ENCODE measurements at places on chromosomes 5 and 9.
A peak's percentile ranks its signal among the peaks of the same experiment; 100 is the strongest.

GRCh38 chr9:109115931-109116526 lies 3.7 kb downstream of the TMEM245 start:
- no peak for DNase-seq

GRCh38 chr5:139900546-139901250 lies 105.1 kb downstream of the PSD2 start:
- DNase-seq, result no peak

DNA sequence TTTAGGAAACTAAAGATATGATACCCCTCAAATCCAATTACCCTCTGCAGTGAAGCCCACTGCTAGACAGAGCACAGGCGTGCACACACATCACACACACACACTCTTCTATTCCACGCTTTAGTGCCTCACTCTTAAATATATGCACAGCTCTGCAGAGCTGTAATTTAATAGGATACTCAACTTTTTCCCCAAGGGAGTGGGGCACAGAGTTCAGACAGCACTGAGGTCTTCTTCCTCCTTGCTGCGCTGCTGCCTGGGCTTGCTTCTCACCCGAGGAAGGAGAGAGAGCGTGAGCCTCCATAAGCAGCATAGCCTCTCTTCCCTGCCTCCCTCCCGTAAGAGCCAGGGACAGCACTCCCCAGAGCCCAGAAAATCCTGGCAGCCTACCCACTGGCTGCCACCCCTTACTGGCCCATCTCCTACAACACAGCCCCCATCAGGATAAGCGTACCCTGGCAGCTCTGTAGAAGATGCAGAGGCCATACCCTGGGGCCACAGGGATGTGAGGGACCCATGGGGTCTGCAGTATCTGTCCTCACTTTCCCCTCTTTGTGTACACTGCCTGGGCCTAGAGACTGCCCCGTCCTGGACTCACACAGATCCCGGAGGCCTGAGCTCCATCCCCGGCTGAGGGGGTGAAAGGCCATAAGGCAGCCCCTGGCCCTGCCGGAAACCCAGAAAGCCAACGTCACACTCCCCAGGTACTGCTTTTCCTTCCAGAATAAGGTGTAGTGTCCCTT lies 102.1 kb downstream of the C5orf15 start:
- DNase-seq, result no peak

- DNase-seq, result no peak
These were observed 51.5 kb upstream of the MAP3K1 start for GRCh38 chr5:56763711-56764466.

DNA sequence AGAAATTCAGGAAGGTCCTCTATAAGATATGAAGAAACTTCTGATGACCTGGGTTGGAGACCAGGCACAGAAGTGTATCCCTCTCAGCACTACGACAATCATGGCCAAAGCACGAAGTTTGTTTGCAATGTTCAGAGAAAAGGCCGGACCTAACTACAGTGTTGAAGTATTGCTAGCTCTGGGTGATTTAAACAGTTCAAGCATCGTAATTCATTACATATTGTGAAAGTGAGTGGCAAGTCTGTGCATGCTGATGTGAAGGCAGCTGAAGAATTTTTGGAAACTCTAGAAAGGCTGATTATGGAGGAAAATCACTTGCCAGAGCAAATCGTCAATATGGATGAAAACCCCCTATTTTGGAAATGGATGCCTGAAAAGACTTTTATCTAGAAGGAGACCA lies 67.2 kb upstream of the PANK3 start:
- DNase-seq, result no peak

DNA sequence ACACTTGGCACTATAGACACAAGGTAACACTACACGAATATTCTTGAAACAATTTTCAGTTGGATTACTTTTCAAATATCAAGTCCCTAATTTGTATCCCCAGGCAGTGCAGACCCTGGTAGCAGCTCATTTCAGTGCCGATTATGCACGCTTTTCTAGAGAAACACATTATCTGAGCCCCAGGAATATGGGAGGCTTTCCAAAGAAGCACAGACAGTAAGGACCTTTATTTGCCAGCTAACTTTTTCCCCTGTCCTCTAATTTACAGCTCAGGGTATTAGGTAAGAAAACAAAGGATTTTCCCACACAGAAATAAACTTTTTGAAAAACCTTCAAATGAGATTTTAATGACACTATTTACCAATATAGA lies 852.3 kb upstream of the DMAC1 start:
- no peak for DNase-seq

DNA sequence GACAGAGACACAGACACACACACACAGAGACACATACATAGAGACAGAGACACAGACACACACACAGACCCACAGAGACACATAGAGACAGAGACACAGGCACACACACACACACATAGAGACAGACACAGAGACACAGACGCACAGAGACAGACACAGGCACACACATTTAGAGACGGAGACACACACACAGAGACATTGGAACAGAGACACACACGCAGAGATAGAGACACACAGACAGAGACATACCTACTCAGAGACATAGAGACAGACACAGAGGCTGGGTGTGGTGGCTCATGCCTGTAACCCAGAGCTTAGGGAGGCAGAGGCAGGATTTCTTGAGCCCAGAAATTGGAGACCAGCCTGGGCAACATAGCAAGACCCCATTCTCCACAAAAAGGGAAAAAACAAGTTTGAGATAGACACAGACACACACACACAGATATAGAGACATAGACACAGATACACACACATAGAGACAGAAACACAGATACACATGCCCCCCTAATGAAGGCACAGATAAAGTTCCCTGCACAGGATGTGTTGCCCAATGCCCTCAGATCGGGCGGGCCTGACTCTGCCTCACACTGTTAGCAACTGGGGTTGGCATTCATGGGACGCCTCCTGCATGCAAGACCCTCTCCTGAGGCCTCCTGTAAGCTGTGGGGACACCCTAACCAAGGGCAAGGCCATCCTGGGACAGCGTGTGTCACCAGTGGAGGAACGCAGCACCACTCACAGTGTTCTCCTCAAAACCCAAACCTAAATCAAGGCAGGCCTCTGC lies 3.3 kb upstream of the RALGDS start:
- no peak for DNase-seq

GRCh38 chr9:21835121-21835520 lies 32.7 kb downstream of the MTAP start:
- DNase-seq, result no peak

DNA sequence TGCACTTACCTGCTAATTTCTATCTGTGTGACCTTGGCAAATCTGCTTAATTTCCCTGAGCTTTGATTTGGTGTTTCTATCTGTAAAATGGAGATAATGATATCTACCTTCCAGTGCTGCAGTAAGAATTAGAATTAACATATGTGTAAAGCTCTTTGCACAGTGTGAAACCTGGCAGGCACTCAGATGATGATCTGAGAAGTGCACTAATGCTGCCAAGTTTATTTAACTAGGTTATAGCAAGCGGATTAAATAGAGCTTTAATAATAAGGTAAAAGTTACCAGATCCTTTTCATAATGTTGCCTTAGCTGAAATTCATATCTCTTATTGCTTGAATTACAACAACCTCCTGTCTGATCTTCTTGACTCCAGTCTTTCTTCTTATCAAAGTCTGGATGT lies 315.3 kb upstream of the CD180 start:
- DNase-seq, result no peak

GRCh38 chr5:56172241-56172640 lies 60.9 kb downstream of the ANKRD55 start:
- no peak for DNase-seq

DNA sequence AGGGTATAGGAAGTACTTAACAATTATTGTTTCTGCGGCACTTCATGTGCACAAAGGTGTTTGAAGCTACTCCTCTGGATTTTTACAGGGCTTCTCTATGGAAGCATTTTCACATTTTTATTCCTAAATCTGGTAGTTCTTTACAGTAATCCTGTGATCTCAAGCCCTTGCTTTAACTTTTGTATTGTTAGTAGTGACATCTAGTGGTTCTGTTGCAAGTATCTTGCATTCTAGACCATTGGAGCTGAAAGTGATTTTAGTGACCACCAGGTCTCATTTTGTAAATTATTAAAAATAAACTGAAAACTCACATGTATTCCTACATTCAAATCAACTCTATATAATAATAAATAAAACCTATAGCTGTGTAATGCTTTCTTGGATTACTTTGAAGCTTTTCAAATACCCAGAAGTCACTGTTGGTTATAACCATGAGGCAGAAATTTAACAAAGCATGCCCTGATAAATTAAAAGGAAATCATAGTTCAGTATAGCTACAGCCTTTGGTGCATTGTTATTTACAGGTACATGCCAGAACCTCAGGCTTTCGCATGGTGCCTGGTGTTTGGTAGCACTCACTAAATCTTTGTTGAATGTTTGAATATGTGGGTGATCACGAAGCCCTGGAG lies 18.9 kb downstream of the RPS23 start:
- no peak for DNase-seq

GRCh38 chr5:50646591-50646990 lies 19.8 kb upstream of the PARP8 start:
- no peak for DNase-seq

- no peak for DNase-seq
These were observed 243.6 kb downstream of the FANCC start for GRCh38 chr9:95073918-95074317.

DNA sequence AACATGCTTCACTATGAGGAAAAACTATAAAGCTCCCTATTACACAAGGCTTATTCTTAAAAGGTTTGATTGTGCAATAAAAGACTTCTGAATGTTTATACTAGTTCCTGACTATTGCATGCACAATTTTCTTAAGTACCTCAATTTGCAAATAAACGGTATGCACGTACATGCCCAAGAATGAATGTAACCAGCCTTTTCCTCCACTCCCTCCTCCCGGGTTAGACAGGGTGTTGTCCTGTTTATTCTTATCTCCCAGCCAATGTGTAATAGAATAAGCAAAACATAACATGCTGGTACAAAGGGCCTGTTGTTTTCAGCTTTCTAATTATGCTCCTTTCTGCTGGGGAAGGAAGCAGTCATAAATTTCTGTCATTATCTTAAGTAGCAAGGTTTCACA lies 79.1 kb downstream of the AOPEP start:
- peak; percentile 30 for DNase-seq

- no peak for DNase-seq
These were observed 108.2 kb upstream of the GPR151 start for GRCh38 chr5:146624179-146624578.

DNA sequence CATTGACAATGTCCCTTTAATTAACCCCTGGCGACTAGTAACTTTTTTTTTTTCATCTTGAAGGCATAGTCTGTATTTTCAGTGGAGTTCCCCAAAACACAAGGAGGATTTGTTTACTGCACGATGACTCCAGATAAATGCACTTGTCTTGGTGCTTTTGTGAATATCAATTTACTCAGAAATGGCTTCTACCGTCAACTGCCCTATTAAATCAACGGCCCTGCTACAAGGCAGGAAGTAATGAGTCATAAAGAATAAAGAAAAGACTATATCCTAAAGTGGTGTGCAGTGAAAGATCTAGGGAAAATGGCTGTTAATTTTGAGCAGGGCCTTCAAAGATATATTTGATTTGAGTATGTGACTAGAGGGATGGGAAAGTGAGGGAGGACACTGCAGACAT lies 388.3 kb upstream of the CHD1 start:
- DNase-seq, result no peak

DNA sequence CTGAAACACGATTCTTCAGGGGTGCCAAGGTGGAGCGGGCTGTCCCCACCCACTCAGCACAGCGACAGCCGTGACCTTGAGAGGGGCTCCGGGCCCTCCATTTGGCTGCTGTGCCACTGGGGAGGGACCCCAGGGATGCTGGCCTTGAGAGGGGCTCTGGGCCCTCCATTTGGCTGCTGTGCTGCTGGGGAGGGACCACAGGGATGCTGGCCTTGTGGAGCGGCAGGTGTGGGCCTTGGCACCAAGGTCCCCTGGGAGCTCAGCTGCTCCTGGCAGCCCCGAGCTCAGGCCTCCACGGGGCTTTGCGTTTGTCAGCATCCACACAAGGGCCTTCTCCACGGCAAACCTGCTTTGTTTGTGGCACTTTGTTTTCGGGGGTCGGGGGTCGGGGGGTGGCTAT lies 137.6 kb upstream of the LPCAT1 start:
- DNase-seq, result no peak

GRCh38 chr9:103991698-103992097 lies 102.4 kb upstream of the SMC2 start:
- no peak for DNase-seq

DNA sequence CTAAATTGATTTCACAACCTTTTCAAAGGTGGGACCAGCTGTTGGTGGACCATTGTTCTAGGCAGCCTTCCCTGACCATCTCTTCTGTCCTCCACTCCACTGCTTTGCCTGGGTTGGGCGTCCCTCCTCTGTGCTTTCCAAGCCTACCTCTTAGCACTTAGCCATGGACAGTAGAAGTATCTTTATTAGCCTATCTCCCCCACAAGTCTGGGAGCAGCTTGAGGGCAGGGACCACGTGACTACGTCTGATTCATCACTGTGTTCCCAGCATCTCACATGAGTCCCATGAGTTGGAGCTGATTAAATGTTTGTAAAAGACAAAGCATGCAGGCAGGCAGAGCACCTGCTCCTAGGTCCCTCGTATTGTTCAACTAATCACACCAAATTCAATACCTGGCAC lies 20.9 kb downstream of the MORN5 start:
- DNase-seq, result peak; percentile 42

DNA sequence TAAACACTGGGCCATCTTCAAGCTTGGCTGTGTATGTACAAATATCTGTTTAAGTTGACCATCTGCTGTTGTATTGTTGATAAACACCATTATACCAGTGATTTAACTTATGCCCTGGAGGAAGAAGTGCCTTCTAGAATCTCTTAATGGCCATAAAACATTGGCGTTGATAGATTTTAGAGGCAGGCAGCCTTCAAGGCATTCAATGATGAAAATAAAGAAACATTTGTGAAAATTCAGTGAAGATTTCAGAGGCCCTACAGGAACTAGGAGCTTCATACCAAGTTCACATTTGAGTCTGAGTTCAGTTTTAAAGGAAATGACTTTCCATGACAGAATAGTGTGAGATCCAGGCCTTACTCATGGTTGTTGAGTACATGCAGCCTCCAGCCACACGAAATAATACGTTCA lies 52.2 kb downstream of the MAP1B start:
- no peak for DNase-seq

DNA sequence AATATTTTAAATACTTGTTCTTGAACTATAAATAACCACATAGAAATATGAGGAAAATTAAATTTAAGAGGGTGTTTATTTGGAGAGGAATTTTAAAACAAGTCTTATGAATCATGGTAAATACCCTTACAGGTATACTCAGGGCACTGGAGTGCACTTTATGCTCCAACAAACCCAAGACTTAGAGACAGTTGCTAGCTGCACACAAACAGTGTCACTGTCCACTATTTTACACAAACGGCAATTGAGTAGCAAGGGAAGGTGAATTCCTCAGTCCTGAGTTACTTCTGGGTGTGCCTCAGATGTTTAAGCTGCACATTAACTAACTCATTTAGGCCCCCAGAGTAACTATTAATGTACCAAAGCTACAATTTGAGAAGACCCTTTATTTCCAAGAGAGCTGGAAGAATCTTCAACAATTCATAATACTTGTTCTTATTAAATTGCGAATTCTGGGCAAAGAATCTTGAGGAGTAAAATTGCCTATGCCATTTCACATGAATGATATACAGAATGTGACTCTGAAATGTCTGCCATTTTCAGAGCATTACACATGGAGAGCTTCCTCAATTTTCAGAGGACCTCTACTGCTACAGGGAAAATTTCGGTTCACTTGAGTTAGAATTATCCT lies 371.2 kb downstream of the PDE4D start:
- DNase-seq, result no peak

Data from T1000 (cell line).